SIG-M5 (cell line): ENCODE measurements at places on chromosomes 5 and 9.

DNA sequence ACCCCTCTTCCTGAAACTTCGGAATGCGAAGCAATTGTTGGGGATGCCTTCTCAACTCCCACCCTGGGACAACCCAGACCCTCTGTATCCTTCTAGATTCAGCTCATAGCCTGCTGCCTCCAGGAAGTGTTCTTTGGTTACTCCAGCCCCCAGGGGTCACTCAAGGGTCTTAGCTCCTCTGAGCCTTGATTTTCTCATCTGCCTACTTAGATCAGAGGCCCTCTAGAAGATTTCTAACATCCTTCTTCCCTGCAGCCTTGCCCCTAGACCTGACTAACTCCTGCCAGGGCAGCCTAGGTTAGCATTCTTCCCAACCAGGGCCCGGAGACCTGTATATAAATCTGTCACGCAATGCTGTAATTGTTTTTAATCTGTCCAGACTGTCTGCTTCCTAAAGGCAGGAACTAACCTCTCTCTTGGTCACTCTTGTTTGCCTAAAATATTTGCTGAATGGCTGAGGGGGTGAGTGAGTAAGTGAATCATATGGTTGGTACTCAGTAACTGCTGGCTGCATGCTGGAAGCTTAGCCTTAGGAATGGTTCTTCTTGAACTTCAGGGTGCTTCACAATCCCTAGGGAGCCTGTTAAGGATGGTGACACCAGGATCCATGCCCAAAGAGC lies 8.2 kb downstream of the GALNT10 start:
- no peak for DNase-seq

DNA sequence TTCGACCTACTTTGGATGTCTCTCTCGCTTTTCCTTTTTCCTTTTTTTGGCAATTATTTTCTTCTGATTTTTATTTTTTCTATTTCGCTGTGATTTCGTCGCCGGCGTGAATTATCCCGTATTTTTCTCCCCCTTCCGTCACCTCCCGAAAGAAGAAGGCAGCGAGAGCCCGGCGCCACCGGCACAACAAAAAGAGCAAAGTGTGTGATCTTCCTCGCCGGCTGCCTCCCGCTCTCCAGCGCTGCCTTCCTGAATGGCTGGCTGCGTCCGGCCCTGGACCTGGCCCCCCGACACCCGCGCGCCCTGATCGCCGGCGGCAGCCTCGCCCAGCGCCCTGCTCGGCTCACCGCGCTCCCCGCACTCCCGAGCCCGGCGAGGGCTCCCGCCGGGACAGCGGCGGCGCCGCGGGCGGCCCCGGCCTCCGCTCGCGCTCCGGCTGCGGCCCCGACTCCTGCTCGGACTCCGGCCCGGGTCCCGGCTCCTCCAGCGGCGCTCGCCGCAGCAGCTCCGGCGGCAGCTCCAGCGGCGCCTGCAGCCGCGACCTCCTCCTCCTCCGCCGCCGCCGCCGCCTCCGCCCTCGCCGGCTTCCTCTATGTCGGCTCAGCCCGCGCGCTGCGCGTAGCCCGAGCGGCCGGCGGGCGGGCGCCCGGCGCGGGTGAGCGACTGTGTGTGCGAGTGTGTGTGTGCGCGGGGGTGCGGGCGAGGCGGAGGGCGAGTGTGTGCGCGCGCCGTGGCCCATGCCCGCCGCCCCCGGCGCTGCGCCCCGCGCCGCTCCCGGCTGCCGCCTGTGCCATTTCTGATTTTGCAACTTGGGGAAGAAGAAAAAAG lies 960 bp downstream of the NR2F1 start:
- no peak for DNase-seq

GRCh38 chr5:149935431-149935901 lies 9.1 kb downstream of the PDE6A start:
- no peak for DNase-seq

GRCh38 chr9:95382433-95382832 lies 64.9 kb upstream of the FANCC start:
- no peak for DNase-seq

DNA sequence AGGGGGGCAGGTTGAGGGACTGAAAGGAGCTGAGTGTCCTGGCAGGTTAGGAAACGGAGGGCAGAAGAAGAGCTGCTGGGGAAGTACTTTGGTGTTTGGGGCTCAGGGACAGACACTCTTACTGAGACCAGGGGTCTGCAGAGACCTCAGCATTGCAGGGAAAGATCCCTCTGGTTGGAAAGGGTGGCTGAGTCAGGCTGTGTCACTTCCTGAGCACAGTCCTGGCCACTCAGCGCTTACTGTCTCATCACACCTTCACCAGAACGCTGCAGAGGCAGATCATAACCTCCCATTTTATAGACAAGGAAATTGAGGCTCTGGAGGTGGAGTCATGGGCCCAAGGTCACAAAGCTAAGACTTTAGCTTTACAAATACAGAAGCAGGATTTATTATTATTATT lies 54.3 kb downstream of the LMX1B start:
- no peak for DNase-seq

DNA sequence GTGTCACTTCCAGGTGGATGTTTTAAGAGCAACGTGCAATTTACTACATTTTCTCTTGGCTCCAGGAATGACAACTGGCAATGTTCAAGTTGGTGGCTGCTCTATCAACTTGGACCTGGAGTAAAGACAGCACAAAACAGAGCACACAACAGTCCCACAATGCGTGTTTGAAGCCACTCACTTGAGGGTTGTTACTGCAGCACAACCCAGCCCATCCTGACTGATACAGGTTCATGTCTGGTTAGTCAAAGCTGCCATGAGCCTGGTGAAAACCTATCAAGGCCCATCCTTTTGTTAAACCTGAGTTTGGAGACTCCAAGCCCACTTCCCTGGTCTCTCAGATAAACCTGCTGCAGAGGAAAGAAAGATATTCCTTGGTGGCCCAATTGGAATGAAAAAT lies 81.1 kb upstream of the LARP1 start:
- no peak for DNase-seq

GRCh38 chr5:154470947-154471870 lies 6.8 kb downstream of the HAND1 start:
- DNase-seq, result no peak

DNA sequence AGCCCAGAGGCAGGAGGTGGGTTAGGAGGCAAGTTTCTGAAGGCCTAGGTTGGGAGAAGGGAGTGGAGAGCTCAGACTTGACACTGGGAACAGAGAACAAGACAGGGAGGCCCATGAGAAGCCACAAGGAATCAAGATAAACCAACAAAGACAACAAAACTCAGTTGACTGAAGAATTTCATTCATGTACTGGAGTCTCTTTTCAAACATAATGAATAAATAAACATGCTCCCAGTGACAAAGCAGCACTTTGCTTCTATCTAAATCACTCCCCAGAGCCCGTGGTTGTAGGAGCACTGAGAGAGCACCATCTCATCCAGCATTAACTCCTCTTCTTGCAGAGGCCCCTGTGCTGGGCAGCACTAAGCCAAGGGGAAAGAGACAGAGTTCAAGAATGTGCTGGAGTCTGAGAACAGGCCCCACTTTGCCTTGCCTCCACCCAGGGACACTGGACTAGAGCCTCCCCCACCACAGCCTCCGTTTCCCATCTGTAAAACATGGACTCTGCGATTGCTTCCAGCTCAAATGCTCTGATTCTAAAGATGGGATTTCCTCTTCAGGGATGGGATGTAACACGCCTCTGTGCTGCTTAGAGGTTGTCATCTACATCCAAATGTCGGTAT lies 282.0 kb downstream of the SPOCK1 start:
- no peak for DNase-seq

- no peak for DNase-seq
These were observed 93.4 kb downstream of the OSTF1 start for GRCh38 chr9:75181750-75182149.

DNA sequence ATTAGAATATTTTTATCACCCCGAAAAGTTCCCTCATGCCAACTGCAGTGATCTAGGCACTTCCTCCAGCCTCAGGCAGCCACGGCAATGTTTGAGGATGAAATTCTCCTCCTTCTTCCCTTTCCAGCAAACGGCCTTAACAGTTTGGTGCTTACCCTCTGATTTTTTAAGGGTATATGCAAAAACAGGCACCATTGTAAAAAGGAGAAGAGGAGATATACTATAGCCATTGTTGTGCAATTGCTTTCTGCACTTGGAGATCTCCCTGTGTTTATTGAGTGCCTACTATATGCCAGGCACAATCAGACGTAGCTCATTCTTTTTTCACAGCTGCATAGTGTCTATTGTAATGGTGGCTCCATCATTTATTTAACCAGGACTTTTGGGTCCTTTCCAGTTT lies 29.4 kb downstream of the GSN start:
- no peak for DNase-seq

DNA sequence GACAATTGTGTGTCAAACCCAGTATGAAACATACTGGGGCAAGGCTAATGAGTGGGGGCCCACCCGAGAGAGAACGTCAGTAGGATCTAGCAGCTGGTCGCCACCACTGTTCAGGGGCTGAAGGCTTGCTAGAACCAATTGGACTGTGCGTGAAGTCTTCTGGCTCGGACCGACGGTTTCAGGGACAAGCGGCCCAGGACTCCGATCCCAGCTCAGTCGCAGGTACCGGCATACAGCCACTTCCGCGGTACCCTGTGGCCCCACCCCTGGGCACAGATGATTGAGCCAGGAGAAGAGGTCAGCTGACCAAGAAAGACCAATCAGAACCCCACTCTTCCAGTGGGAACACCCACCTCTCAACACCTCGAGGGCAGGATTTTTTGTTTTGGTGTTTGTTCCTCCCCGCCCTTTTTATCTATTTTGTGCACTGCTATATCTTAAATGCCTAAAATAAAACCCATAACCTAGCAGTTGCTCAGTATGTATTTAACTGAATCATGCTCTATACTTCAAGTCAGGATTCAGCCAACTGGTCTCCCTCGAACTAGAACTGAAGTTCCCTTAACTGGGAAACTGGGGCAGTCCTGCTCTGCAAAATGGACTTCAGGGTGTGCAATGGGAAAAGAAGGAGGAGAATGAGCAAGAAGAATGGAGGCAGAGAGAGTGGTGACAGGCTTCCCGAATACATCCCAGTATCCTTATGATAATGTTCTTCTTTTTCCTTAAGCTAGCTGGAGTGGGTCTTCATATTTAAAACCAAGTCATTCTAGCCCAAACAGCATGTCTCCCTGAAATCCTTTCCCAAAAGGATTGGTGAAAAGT lies 21.1 kb upstream of the CPEB4 start:
- DNase-seq, result no peak

DNA sequence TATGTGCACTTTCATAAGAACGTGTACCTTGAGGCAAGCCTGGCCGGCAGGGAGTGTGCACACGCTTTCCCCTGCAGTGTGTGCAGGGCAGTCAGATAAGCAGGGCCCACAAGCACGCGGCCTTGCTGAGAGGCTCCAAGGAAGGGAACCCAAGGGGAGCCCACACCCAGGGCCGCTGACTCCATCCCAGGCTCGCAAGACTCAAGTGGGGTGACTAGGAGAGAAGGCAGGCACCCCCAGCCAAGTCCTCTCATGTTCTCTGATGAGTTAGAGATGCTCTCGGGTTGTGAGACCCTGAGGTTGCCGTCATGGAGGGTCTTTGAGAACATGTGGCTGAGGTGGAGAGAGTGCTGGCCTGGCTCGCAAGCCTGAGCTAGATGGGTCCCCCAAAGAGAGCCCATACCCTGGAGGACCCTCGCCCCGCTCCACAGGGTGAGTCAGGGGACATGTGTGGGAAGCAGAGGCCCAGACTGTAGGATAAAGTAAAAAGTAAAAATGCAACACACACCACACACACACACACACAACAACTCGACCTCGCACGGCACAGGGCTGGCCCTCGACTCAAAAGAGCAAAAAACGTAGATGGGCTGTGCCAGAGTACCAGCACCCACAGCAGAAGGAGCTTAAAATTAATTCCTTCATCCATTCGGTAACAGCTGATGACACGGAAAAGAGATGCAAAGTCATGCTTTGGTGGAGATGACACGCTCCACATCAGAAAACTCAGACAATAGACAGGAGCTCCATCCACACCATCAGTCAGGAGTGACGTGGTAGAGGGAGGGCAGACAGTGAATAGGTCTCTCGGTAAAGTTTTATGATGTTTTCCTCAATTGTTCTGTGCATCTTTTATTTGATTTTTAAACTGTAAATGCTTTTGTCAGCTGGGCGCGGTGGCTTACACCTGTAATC lies 54.8 kb upstream of the NKD2 start:
- no peak for DNase-seq

GRCh38 chr5:38790891-38791290 lies 54.9 kb upstream of the OSMR start:
- DNase-seq, result no peak

DNA sequence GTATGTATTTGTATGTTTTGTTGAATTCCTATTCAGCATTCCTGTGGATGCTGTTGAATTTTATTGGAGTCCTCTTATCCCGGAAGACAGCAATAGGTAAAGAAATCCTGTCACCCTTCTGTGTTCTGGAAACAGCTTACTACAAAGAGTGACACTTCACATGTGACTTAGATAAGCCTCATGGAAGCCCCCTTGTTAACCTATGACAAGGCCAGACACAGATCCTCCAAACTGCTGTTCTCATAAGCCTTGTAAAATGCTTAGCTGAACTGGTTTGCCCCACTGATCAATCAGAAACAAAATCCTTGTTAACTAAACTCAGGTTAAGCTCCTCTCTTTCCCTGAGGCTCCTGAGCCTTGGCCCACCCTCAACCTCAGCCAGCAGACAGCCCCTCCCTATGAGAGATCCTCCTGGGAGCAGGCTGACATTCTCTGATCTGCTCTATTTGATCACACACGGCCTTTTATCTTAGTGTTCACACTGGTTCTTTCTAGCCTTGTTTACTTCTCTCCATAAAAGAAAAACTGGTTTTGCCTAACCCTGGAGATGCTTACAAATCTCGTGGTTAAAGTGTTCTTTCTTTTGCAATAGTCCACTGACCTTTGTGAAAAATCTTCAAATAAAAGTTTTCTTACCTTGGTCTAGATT lies 29.4 kb upstream of the ATP6V1G1 start:
- no peak for DNase-seq

GRCh38 chr5:172102913-172103626 lies 85.0 kb downstream of the STK10 start:
- DNase-seq, result no peak

DNA sequence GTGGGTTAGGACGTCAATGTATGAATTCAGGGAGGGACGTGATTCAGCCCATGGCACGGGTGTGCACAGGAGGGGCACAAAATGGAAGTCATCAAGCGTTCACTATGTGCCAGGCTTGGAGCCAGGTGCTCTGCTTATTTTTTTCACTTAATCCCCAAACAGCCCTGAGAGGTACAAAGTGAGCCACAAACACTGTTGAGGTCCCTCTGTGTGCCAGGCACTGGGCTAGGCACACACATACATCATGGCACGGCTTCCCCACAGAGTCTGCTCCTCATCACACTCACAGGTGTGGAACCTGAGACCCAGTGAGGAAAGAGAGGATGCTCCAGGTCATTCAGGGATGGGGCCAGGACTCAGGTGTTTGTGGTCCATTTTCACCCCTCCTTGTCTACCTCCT lies 68.1 kb downstream of the GALNT12 start:
- DNase-seq, result no peak

DNA sequence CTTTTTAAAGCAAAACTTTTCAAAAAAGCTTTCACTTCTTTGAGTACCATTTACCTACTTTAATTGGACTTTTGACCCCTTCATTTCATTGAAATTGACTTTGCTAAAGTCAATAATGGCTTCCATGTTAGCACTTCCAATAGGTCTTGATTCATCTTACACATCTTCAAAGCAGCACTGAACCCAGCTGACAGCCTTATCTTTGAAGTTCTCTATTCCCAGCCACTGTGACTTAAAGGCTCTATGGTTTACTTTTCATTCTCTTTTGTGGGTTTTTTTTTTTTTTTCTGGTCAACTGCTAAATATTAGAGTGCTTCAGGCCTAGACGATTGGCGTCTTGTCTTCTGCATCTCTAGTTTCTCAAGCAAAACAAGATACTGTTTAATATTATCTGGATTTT lies 385.0 kb downstream of the CTNND2 start:
- DNase-seq, result no peak
